PC-3 (cell line): ENCODE measurements at places on chromosomes 12 and 14. TPM values are rescaled to one million over a fixed set of nuclear protein-coding genes. Genes with fewer than 3 reads are reported as not detected.

CLEC9A gene
- not detected in 2 replicates for total RNA-seq

IFNG-AS1 gene
- not detected in 2 replicates for total RNA-seq

MANSC1 gene
- total RNA-seq, result 2.8 and 3.1 TPM in 2 replicates

- H3K27ac ChIP-seq, result no peak overlapping the region
- H3K4me1 ChIP-seq, result peaks cover 22% of the 10 kb centered on the region
- no peaks in the 10 kb centered on the region for H3K36me3 ChIP-seq
- DNase-seq, result no peak
- H3K27me3 ChIP-seq, result no peaks in the 10 kb centered on the region
- no peak overlapping the region for H3K4me3 ChIP-seq
These were observed 10.6 kb upstream of the FOXN3 start for GRCh38 chr14:89427426-89428172.

GRCh38 chr14:101980700-101981099, 16.3 kb downstream of the DYNC1H1 start:
- DNase-seq, result peak; percentile 98
- peaks cover 51% of the 10 kb centered on the region for H3K4me1 ChIP-seq
- no peak overlapping the region for H3K4me3 ChIP-seq
- H3K27me3 ChIP-seq, result no peaks in the 10 kb centered on the region
- peak overlapping the region; percentile 85 for H3K27ac ChIP-seq

DNA sequence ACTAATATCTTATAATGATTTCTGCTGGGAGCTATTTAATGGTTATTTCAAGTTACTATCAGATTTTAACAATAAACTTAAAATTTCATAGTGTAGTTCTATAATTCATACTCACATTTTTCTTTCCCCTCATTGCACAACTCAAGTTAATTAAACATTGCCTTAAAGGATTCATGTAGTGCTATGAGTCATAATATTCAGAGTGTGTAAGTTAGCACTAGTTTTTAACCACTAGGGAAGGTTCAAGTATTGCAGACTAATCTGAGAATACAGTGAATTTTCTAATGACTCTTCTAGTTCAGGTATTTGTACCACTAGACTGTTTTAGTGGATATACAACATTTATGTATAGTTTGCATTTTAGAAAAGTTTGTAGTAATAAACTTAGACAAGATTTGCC, 49.9 kb downstream of the FOXA1 start:
- no peak overlapping the region for H3K4me3 ChIP-seq
- no peak for DNase-seq
- H3K27ac ChIP-seq, result peak overlapping the region; percentile 97
- no peaks in the 10 kb centered on the region for H3K27me3 ChIP-seq

GRCh38 chr12:94969424-94969823, 34.1 kb downstream of the NDUFA12 start:
- H3K27ac ChIP-seq, result no peak overlapping the region
- no peaks in the 10 kb centered on the region for H3K27me3 ChIP-seq
- H3K4me1 ChIP-seq, result no peaks in the 10 kb centered on the region

DNA sequence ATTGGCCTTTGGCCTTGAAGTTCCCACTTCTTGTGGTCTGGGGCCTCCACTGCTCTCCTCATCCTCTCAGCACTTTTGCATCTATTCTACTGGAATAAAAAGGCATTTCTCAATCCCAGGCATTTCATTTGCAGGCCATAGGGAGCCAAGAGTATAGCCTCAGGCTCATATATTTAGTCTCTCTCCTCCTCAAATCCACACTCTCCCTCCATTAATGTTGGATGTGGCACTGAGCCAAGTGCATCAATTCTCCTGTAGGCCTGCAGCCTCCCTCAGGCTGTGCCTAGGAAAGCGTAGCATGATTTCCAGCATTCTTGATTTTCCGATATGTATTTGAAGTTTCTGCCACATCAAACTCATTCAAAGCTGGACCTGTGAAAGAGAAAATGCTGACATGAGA, 211.5 kb upstream of the CPNE8 start:
- no peaks in the 10 kb centered on the region for H3K27me3 ChIP-seq
- H3K36me3 ChIP-seq, result no peaks in the 10 kb centered on the region
- no peak overlapping the region for H3K4me3 ChIP-seq

DNA sequence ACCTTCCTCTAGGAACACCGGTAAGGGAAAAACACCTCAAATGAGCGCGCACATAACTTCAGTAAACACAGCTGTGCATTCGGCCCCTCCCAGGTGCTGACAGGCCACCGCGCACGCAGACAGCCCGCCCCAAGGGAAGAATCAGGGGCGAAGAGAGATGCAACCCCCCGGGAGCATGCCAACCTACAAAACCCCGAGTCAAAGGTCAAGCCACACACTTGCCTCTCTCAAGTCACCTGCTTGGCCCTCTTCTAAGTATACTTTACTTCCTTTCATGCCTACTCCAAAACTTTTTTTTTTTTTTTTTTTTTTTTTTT, 2.3 kb upstream of the CYP46A1 start:
- H3K27ac ChIP-seq, result no peak overlapping the region
- H3K4me3 ChIP-seq, result no peak overlapping the region
- H3K27me3 ChIP-seq, result no peaks in the 10 kb centered on the region
- peaks cover 4% of the 10 kb centered on the region; the same call in 1 of the 2 replicates for H3K4me1 ChIP-seq

- no peak overlapping the region for H3K27ac ChIP-seq
- peak; percentile 46 for DNase-seq
- no peak overlapping the region for H3K4me3 ChIP-seq
- no peaks in the 10 kb centered on the region for H3K36me3 ChIP-seq
- H3K4me1 ChIP-seq, result peaks cover 12% of the 10 kb centered on the region
These were observed 77.1 kb downstream of the KCNMB4 start for GRCh38 chr12:70443062-70443673.
